Activated CD4-positive, alpha-beta T cell treated with anti-CD3 and anti-CD28 coated beads for 24 hours (primary cell): ENCODE measurements at places on chromosomes 3 and 15.

- DNase-seq, result no peak
These were observed 790.7 kb downstream of the ROBO1 start for GRCh38 chr3:78977073-78977472.

- no peak for DNase-seq
These were observed 20.5 kb downstream of the IFT122 start for GRCh38 chr3:129460572-129460971.

DNA sequence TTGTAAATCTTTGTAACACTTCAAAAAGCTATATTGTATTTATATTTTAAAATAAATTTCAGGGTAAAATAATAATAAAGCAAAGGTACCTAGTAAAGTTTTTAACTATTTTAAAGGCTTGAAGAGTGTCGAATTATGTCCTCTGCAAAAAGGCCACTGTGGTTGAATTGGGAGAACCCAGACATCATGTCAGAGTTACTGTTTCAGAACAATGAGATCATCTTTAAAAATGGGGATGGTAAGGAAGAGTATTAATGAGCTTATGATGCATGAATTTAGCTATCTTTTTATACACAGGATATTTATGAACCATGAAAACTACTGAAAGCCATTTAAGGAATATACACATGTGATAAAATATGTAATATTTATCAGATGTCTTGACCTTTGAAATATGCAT, 26.3 kb downstream of the KCNMB3 start:
- no peak for DNase-seq

GRCh38 chr3:50345586-50346234, at the start of gene ZMYND10:
TSS of gene ZMYND10 (minus strand) at chr3:50345732. CDS start at chr3:50345579, 153 bp downstream.
- peak; percentile 74 for DNase-seq

- peak; percentile 98 for DNase-seq
These were observed at the start of the genes ASB7 and LINS1 for GRCh38 chr15:100602064-100602822. TSS of gene ASB7 (plus strand) at chr15:100602589. CDS start at chr15:100612217, 9,628 bp downstream. TSS of gene LINS1 (minus strand) at chr15:100602184. CDS start at chr15:100580842, 21,342 bp downstream.

- DNase-seq, result no peak
These were observed 1221.5 kb upstream of the ALCAM start for GRCh38 chr3:104145164-104145563.
